Activated CD4-positive, alpha-beta T cell treated with anti-CD3 and anti-CD28 coated beads for 48 hours (primary cell): ENCODE measurements at places on chromosomes 4 and X.

DNA sequence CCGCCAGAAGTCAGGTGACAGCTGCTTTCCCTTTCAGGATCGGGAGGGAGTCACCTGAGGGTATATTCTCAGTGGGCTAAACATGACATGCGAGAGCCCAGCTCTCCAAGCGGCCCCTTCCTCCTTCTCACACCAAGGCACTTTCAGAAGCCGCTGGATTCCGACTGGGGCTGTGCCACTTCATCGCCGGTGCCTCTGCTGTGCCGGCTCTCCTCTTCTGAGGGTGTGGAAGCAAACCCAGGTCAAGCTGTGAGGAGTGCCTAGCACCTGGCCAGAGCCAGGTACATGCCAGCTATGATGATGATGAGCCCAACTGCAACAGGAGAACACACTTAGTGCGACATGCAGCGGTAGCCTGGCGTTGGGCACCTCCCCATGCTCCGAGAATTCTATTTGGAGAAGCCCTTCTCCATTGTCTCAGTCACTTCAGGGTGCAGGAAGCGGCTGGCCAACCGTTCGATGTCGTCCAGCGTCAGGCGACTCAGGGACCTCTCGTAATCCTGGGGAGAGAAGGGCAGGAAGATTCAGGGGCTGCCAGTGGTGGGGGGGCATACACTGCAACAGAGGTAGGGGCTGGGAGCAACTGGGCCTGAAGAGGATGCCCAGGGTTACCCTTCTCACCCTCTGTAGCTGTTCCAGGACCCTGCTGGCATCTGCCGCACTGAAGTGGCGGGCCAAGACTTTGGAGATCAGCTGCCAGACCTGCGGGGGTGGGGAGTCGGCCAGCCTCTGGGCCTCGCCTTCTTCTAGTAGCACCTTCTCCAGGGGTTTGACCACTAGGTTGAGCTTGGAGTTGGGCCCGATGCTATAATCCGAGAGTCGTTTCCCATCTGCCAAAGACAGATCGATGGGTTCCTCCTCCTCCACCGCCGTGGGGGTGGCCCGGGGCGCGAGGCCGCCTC lies 1.0 kb downstream of the UBL4A start:
- no peak for DNase-seq

GRCh38 chr4:46267866-46268265 lies 122.1 kb downstream of the GABRA2 start:
- DNase-seq: no peak

DNA sequence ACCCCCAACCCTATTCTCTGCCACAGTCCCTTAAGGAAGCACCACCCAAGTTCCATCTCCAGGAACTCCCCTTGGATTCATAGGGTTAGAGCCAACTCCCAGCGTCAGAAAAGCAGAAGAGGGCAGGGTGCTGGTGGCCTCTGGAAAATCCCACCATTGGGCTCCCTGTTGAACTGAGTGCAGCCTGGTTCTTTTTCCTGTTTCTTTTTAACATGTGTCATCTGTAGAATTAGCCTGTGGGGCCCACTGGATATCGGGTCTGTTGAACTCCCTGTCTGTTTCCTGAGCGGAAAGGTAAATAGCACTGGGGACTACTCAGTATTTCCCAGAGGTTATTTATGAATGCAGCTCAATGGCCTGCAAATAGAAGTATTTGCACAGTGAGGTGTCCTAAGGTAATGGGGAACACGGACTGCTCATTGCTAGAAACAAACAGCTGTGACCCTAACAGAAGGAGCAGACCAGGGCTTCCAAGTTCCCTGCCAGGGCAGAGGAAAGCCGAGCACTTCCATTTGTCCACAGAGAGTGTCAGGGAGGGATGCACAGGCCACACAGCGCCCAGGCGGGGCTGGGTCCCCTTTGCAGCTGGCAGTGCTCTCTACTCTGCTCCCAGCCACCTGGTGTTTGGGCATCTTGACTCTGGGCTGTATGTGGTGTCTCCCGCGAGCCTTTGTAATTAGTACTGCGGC lies 102.6 kb downstream of the FHDC1 start:
- no peak for DNase-seq

DNA sequence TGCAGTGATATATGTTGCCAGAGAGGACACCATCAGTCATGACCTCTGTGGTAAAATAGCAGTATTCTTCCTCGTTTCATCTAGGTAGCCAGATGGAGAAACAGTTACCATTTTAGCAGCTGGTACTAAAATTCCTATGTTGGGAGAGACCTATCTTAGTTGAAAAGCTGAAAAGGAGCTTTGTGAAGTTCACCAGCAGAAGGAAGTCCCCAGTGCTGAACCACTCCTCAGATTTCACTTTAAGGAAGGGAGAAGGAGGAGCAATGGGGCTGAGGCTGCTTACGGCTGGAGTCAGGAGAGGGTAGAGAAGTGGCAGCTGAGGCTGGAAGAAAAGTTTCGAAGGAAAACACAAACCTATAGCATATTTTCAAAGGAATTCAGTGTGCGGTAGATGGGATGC lies 103.7 kb downstream of the ATXN3L start:
- no peak for DNase-seq

GRCh38 chr4:155972098-155972497 lies 18.4 kb upstream of the CTSO start:
- DNase-seq: no peak
